ENCODE measurements at places on chromosomes 1 and 21.

DNA sequence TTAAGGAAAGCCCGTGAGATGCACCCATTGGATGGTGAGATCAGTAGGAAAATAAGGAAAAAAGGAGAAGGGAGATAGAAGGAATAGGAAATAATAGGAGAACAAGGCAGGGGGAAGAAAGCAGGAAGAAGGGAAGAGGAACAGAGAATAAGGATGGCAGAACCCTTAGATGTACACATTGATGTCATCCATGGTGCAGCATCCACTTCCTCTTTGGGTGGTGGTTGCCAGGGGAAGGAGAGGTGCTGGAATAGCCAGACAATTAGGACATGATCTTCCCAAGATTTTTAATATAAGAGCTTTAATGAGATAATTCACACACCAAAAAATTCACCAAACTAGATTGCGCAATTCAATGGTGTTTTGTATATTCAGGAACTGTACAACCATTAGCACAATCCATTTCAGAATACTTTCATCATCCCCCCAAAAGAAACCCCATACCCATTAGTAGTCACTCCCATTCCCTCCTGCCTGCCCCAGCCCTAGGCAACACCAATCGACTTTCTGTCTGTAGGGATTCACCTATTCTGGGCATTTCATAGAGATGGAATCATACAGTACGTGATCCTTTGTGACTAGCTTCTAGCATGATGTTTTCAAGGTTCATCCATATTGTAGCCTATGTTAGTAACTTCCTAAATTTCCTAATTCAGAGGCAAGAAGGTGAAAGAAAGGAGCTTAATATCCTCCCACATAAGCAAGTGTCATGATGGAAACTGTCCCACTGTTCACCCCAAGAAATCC lies 121.4 kb downstream of the PLXNA2 start:
- no peak for DNase-seq

DNA sequence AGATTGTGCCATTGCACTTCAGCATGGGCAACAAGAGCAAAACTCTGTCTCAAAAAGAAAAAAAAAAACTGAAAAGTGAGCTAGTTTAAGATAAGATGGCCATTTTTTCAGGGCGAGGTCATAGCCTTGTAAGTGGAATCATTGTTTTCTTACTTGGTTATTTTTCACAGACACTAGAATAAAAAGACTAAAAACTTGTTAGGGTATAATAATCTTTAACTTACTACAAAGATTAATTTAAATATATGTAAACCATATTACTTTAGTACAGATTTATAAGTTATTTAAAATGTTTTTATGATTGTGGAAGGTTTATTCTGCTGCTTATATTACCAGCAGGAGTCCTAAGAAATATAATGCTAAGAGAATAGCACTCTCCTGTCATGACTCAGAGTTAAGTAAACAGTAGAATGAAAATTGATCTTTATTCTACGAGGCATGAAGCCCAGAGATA lies 23.5 kb downstream of the ANGPTL1 start:
- DNase-seq: no peak

DNA sequence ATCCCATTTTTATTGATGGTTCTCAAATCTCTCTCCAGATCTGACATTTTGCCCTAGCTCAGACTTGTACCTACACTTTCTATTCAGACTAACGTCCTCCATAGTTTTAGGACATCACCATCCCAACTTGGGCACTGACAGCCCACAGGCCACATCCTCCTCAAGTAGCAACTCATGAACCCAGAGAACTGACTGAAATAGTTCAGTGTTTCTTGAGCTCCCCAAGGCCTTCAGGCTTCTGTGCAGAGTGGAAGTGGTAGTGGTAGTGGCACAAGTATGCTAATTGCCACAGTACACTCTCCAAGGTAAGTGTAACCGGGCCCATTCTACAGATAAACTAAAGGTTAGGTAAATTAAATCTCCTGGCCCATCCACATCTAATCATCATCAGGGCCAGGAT lies 112.6 kb downstream of the SLC45A1 start:
- no peak for DNase-seq

GRCh38 chr1:3677484-3677883 lies 25.2 kb downstream of the TP73 start:
- no peak for DNase-seq

DNA sequence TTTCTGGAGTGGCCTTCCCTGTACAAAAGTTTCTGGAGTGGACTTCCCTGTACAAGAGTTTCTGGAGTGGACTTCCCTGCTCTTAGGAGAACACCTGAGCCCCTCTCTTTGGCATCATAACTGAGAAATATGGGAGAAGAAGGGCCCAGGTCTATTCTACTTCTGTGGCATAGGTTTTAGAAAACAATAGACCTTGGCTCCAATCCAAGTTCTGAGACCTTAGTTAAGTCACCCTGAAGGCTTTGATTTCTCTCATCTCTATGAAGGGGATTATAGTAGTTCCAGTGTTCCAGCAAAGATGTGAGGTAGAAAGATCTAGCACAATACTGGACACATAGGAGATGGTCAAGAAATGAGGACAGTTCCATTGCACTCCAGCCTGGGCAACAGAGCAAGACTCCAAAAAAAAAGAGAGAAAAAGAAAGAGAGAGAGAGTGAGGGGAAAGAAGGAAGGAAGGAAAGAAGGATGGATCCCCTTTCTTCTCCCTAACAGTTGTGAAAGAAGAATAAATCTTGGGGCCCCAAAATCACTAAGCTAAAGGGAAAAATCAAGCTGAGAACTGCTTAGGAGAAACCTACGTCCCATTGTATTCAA lies 13.3 kb upstream of the EIF4G3 start:
- DNase-seq: no peak

DNA sequence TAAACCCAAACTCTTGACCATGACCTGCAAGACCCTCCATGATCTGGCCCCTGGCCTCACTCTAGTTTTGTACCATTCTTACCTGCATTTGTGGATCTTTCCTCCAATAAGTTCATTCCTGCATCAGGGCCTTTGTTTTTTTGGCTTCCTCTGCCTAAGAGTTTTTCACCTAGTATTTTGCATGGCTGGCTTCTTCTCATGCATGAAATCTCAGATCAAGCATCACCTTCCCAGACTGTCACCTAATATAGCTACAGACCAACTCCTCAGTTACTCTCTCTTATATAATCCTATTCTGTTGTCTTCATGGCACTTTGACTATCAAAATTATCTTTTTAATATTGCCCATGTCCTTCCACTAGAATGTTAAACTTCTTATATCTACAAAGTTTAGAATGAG lies 54.2 kb downstream of the BTBD8 start:
- no peak for DNase-seq

DNA sequence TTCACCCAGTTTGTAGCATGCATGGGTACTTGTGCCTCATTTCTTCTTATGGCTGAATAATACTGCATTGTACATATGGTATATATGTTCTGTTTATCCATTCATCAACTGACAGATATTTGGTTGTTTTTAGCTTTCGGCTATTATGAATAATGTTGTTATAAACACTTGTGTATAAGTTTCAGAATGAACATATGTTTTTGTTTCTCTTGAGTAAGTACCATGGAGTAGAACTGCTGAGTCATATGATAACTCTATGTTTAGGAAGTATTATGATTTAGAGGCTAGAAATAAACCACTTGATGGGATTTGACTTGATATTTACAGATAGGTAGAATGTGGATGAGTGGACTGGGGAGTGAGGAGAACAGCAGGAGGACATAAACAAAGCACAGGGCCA lies 48.6 kb downstream of the WNT2B start:
- no peak for DNase-seq

- no peak for DNase-seq
Observed at GRCh38 chr1:237799762-237800474, 90.8 kb downstream of the ZP4 start.

- no peak for DNase-seq
Observed at GRCh38 chr1:99328171-99328570, 63.9 kb downstream of the PLPPR4 start.

DNA sequence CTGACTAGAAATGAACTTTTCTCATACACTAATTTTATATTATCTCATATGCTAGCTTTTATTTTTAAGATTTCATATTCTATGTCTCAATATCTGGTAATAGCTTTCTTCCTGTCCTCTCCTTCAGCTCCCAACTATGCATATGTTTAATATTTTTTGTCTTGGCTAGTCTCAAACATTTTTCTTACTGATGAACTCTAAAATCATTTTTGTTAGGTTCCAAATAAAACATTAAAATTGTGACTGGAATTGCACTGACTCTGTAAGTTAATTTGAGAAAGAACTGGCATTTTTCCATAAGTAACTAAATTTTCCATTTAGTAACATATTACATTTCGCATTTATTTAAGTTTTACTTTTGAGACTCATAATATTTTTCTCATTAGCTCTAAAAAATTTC lies 368.5 kb upstream of the DPYD start:
- DNase-seq: no peak

GRCh38 chr1:60753036-60753900 lies 329.1 kb upstream of the NFIA start:
- no peak for DNase-seq

DNA sequence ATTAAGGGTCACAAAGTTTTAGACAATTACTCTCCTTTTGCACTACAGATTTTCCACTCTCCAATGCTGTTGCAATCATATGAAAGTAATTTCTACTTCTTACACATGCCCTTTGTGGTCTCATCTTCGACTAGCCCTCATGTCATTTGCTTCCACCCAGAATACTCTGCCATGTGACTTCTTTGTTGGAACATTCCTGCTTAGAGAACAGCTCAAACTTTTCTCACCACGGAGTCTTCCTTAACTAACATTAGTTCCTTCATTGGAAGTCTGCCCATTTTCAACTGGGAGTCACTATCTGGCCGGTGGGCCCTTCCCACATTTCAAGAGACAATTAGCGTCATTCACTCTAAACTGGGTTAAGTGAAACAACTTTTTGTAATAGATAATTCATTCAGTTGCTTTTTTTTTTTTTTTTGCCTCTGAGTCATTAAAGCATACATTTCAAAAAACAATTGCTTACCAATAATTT lies 142.6 kb upstream of the PALMD start:
- DNase-seq: no peak

- no peak for DNase-seq
Observed at GRCh38 chr1:210298296-210298695, 30.4 kb upstream of the HHAT start.

GRCh38 chr1:10815858-10816195 lies 19.4 kb upstream of the CASZ1 start:
- no peak for DNase-seq

Data from naive thymus-derived CD8-positive, alpha-beta T cell (primary cell).